ENCODE measurements at places on chromosomes 6 and 20.

GRCh38 chr6:5343998-5344397 is 82.7 kb downstream of the FARS2 start:
- DNase-seq: no peak

- no peak for DNase-seq
These were observed 106.8 kb upstream of the DOK5 start for GRCh38 chr20:54368570-54368969.

DNA sequence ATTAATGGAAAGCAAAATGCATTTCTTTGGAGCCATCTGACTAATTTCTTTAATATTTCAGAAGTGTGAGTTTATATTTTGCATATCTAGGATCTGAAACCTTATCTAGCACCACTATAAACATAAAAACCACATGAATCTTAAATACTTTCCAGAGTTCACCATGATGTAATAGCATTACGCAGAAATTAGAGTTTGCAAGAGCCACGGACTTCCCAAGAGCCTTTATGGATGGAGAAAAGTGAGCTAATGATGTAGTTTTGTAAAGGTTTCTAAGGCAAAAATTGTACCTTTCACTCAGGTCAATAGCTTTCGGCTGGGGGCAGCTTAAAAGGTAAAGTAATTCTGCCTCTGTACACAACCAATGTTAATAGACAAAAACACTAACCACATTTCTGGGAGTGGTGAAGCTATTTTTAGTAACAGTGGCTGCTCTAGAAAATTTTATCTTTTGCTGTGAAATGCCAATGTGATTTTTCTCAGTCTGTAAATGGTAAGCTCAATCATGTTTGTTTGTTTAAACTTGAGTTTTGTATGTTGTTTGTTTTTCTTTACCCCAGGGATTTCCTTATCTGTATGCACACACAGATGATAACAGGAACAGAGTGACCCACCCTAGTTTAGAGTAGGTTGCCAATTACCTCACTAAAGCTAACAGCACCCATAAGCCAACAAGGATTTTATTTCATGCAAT is 80.5 kb downstream of the FILIP1 start:
- DNase-seq: no peak

GRCh38 chr6:34031625-34032383 is 114.1 kb downstream of the GRM4 start:
- no peak for DNase-seq

- DNase-seq: no peak
These were observed 183.8 kb downstream of the DHX35 start for GRCh38 chr20:39145921-39146320.

DNA sequence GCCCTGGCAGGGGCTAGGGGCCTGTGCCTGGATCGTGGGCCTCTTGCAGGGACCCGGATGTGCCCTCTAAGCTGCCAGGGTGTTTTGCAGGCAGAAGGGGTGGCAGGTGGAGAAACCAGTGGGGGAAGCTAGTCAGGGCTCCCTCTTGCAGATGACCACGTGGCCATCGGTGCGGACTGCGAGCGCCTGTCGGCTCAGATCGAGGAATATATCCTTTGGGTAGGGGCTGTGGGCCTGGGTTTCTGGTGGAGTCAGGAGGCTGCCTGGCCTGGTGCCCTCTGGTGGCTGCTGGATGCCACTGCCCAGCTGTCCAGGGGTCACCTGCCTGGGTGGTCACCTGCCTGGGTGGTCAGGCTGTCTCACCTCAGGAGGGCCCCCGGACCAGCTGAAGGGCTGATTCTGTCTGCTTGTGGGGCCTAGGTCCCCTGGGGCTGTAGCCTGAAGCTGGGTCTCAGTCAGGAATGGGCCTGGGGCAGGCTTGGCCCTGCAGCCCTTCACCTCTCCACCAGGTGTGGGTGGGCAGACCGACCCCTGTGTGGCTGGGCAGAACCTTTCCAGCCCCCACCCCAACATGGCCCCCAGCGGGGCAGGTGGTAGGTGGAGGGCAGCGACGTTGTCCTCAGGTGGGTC is 6.7 kb downstream of the TCEA2 start:
- DNase-seq: no peak

GRCh38 chr6:10763006-10763405 is 15.4 kb downstream of the TMEM14B start:
- no peak for DNase-seq

DNA sequence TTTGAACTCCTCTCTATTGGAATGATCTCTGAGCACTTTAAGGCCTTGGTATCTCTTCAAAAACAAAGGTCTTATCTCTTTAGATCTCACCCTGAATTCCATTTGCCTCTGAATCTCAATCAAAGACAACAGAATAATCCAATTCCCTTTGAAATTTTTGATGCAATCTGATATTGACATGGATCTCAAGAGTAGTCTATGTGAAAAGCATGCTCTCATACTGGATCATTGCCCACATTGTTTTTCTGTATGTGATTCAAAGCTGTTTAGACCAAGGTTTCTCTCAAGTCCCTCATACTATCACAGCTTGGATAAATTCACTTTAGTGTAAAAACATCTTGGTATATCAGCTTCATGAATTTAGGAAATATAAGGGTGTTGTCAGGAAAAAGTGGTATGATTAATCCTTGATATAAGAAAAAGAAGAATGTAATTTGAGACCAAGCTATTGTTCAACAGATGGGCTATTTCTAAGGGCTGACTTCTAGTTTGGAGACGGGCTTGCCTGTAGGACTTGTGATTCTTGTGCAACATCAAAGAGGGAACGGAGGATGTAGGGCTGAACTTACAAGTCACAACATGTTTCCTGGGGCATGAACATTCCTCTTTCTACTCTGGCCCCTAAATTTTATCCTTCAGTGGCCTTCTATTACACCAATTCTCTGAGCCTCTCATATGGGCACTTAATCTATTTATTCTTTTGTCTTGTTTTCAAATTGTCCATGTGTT is 77.9 kb upstream of the CITED2 start:
- no peak for DNase-seq

- no peak for DNase-seq
These were observed 104.0 kb upstream of the HMGN3 start for GRCh38 chr6:79338493-79338892.

DNA sequence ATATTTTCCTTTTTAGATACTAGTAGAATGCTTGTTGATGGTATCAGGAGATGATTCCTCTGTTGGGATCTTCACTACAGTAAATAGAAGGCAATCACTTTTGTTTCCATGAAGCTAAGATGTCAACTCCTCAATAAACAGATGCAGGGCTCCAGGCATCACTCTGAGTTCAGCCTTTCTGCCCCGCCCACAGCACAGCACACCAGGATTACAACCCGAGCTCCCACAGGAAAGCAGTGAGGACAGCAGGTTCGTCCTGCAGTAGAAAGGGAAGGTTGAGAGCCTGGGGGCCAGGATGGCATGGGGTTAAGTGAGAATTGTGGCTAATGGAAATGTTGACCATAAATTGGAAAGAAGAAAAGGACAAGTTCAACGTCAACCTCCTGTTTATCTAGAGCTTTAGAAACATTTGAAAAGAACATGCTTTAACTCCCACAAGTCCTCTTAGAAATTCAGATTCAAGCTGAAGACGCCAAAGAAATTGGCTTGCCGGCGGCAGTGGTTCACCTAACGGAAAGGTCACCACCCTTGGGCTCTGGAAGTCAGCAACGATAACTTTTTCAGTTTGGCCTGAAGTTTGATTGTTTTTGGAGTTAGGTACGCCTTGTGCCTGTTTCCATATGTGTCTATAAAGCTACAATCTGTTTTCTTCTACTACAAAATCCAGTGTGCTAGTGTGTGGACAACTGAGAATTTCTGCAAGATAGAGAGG is 144.4 kb upstream of the PDE10A start:
- no peak for DNase-seq

DNA sequence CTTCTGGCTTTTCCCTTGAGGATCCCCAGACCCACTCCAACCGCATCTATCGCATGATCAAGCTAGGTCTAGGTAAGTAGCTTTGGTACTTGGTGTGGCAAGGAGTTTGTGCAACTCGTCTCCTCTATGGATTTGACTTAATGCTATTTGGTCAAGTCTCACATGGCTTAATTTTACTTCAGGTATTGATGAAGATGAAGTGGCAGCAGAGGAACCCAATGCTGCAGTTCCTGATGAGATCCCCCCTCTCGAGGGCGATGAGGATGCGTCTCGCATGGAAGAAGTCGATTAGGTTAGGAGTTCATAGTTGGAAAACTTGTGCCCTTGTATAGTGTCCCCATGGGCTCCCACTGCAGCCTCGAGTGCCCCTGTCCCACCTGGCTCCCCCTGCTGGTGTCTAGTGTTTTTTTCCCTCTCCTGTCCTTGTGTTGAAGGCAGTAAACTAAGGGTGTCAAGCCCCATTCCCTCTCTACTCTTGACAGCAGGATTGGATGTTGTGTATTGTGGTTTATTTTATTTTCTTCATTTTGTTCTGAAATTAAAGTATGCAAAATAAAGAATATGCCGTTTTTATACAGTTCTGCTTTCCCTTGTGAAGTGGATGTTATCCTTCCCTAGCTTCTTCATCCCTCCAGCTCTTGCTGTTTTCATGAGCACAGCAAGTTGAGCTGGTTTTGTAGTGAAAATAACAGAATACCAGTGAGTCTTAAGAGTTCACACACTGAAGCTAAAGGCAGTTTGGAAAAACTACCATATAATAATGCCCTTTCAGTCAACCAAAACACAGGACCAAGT is 3.8 kb downstream of the SLC35B2 start:
- DNase-seq: peak; percentile 34

- no peak for DNase-seq
These were observed 30.7 kb upstream of the RIN2 start for GRCh38 chr20:19727251-19727847.

DNA sequence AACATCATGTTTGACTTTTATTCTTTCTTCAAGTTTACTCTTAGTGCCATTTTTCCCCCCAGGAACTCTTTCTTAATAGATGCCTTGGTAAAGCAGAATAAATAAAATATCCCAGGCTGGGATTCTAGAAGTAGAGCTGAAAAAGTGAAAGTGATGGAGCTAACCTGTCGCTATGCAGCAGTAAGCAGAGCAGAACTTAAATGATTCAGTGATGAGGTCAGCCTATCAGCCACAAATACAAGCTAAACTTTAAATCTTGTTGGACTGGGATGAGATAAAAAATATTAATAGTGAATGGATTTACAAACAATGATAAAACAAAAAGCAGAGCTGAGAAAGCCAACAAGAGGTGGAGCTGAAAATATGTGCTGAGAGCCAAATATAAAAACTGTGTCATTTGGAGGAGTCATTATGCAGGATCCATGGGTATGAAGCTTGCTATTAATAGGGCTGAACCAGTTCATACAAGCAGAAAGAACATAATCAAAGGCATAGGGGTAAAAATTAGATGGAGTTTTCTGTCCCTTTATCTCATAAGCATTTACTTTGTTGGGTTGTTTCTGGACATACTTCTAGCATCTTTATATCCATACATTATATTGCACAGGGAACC is 877.8 kb downstream of the EPHA7 start:
- no peak for DNase-seq

DNA sequence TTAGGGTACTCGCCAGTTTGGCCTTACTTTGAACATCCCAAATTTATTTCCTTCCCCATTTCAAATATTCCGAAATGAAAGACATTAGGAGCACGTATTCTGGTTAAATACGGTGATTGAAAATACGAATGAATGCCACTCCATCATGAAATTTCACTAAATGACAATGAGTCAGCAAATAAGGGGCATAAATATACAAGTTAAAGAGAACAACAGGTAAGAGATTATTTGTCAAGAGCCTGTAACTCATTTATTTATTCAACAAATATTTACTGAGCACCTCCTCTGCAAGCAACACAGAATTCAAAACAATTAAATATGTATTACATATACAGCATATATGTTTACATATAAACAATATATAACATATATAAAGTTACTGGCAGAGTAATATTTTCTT is 44.8 kb downstream of the MYB start:
- DNase-seq: no peak

DNA sequence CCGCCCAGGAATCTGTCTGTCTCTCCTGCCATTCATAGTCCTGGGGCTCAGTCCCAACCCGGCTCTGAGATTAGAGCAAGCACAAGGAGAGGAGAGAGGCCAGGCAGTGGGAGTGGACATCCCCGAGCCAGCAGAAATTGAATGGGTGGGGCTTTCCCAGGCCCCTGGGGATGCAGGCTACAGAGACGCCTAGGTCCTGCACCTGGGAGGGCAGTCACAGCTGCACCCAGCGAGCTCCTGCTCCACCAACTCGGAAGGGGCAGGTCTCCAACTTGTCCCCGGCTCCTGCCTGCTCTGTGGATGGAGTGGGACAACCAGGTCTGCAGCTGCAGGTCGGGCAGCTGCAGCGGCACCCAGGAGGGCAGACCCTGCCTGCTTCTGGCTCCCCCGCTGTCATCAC is 11.1 kb upstream of the AIG1 start:
- no peak for DNase-seq

- DNase-seq: peak; percentile 34
These were observed 19.2 kb downstream of the PRND start for GRCh38 chr20:4740774-4741431.

DNA sequence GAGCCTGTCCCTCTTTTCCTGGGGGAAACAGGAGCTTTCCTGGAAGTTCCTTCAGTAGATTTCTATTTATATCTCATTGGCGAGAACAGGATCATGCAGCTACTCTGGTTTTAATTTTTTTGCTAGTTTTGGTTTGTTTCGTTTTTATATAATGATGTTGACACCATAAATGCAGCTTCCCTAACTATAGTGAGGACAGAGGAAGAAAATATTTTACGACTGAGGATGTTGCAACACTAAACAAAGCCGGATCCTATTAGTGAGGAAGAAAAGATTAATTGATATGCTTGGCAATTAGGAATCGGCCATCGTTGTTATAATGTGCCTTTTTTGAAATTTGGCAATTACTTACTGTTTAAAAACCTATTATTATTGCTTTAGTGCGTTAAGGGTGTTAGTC is 16.6 kb downstream of the KDM1B start:
- no peak for DNase-seq

DNA sequence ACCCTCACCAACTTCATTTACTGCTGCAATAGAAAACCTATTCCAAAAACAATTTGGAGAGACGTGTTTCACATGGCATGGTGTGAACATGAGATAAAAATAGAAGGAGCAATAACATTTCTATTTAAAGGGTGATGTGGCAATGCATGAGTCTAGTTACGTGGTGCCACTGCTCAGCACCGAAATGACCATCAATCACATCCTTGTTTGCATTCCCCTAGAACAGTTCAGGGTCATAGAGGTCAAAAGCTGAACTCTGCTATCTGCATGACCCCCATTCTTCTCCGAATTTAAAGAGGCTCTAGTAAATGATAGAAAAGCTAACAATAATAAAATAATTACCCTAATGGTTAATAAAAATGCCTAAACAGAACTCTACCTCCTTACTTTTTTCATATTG is 29.5 kb downstream of the ROS1 start:
- DNase-seq: no peak

- DNase-seq: no peak
These were observed 390.2 kb downstream of the TENT5A start for GRCh38 chr6:81362246-81362645.

DNA sequence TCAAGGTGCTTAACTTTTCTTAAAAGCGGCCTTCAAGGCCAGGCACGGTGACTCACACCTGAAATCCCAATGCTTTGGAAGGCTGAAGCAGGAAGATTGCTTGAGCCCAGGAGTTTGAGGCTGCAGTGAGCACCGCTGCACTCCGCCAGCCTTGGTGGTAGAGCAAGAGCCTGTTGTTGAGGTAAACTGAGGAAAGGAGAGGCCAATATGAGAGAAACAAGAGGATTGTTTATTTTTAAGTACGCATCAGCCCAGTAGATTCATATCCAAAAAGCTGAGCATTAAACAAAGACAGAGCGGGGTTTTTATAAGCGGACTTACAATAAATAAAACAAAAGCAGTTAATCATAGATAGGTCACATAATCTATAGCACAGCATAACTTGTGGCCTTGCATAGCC is 15.0 kb upstream of the GMPR start:
- DNase-seq: no peak

Data from stimulated activated naive CD4-positive, alpha-beta T cell (primary cell).